ENCODE measurements at places on chromosomes 1 and 21.

DNA sequence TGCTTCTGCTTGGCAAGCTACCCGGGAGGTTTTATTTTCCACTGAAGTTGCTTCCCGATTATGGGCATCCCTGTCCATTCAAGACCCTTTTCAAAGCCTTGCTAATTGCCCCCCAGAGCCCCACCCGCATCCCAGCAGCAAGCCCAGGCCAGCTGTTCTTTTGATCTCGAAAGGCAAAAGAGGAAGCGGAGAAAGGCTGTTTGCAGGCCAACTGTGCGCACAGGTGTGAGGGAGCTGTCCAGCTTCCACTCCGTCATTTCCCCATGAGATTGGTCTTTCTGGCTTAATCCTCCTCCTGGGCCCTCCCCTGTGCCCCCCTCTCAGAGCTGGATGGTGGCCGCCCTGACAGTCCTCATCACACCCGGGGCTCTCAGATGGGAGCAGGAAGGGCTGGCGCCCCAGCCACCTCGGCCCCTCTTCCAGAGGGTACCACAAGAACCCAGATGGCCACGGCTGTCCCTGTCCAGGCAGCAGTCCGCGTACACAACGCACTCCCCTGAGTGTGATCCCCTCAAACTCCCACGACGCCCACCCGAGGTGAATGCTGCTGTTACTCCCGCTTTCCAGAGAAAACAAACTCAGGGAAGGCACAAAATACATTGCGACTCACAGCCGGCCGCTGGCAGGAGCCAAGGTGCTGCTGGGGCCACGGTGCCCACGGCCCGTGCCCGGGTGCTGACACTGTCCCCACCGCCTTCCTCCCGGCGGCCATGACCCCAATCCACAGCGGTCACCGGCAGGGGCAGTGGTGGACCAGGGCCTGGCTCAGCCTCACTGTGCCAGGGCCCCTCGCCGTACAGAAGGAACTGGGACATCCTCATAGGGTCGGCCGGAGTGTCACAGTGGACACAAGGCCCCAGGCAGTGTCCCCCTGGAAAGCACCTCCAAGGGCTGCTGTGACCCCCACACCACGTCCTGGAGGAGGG lies 121.9 kb downstream of the CRYAA start:
- no peak for DNase-seq

DNA sequence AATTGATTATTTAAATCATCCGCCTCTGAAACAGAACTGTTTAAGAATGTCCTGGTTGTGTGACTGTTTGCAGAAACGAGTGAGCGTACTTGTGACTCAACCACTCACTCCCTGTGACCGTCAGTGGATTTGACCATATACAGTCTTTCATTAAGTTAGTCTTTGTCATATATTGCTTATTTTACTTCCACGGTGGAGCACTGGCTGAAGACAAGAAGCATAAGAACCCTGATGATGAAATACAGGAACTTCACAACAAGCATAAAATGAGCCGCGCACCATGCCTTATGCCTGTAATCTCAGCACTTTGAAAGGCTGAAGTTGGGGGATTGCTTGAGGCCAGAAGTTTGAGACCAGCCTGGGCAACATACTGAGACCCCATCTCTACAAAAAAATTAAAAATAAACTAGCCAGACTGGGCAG lies 194.0 kb downstream of the TOMM20 start:
- DNase-seq: no peak

GRCh38 chr1:84750110-84750730 lies 60.0 kb upstream of the SSX2IP start:
- DNase-seq: no peak

- DNase-seq: no peak
Observed at GRCh38 chr1:243471026-243471685, 215.3 kb downstream of the SDCCAG8 start.

- DNase-seq: no peak
Observed at GRCh38 chr1:62208087-62208486, 13.4 kb downstream of the L1TD1 start.

GRCh38 chr1:156848461-156849150 lies 10.3 kb downstream of the INSRR start:
- DNase-seq: no peak

DNA sequence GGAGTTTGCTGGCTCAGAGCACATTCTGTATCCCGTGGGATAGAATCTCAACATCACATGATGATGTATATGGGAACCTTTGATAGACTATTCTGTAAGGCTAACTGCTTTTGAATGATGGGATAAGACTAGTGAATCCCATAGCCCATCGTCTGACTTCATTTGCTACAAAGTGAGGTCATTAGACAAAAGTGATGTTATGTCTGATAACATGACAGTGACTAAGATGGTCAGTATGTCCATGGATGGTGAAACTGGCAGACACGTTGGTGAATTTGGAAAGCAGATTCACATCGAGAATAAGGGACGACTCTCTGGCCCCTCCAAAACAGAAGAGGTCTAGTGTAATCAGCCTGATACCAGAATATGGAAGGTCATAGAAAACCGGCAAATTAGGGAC lies 108.4 kb downstream of the HHAT start:
- no peak for DNase-seq

GRCh38 chr1:205032508-205032907 lies 10.5 kb upstream of the CNTN2 start:
- DNase-seq: no peak

- DNase-seq: peak; percentile 16
Observed at GRCh38 chr1:32014199-32014947, 705 bp downstream of the KHDRBS1 start.

- DNase-seq: no peak
Observed at GRCh38 chr1:114482585-114482984, 28.4 kb downstream of the TRIM33 start.

DNA sequence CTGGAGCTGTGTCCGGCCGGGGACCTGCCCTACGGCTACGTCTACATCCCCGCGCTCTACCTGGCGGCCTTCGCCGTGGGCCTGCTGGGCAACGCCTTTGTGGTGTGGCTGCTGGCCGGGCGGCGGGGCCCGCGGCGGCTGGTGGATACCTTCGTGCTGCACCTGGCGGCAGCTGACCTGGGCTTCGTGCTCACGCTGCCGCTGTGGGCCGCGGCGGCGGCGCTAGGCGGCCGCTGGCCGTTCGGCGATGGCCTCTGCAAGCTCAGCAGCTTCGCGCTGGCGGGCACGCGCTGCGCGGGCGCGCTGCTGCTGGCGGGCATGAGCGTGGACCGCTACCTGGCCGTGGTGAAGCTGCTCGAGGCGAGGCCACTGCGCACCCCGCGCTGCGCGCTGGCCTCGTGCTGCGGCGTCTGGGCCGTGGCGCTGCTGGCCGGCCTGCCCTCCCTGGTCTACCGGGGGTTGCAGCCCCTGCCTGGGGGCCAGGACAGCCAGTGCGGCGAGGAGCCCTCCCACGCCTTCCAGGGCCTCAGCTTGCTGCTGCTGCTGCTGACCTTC lies 412 bp downstream of the GPR25 start:
- DNase-seq: no peak

- no peak for DNase-seq
Observed at GRCh38 chr1:211511947-211512346, 20.0 kb upstream of the RD3 start.

- no peak for DNase-seq
Observed at GRCh38 chr1:26856181-26856580, 6.8 kb upstream of the SFN start.

DNA sequence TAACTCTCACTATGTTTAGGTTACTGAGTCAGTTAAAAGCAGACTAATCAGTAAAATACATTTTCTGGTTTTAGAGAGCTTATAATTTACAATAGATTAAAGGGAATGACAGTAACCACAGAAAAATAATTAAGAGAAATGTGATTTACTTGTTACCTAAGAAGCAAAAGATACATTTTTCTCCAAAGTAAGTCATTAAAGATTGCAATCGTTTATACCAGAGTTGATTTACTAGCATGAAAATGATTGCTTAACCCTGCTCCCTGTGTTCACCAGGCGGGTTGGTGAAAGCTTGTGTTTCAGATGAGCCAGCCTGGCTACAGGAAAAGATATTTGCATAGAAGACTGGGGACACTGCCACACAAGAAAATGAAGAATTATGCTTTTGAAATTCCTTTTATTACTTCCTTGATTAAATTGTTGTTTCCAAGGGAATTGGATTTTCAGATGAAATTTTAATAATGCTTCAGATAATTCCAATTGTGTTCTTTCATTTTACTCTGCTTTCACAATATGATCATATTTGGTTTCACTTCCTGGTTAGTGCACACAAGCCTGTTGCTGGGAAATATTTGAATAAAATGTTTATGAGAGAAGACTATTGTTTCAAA lies 27.9 kb downstream of the LRRC8B start:
- no peak for DNase-seq

GRCh38 chr1:78043436-78043835 lies 2.3 kb upstream of the GIPC2 start:
- no peak for DNase-seq

- DNase-seq: no peak
Observed at GRCh38 chr1:153277852-153278251, 18.4 kb downstream of the LORICRIN start.

GRCh38 chr1:69985901-69986439 lies 219.4 kb downstream of the LRRC40 start:
- no peak for DNase-seq

DNA sequence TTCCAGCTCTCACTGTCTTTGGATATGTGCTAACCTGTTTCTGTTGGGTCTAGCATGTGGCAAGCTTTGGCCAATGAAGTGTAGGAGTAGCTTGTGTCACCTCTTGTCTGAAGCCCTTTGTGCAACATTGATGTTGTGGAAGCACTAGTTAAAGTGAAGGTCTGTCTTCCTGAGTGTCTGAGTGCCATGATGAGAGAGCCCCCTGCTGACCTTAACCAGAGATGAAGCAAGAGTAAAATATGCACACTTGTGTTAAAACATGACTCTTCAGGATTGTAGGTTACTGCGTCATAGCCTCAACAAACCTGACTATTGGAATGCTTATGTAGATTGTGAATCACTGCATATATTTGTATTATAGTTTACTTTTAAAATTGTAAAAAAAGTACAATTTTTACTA lies 103.7 kb downstream of the NCAM2 start:
- DNase-seq: no peak

- no peak for DNase-seq
Observed at GRCh38 chr1:230158415-230159291, 91.6 kb downstream of the GALNT2 start.

GRCh38 chr1:59063501-59063900 lies 233.4 kb upstream of the FGGY start:
- DNase-seq: no peak

DNA sequence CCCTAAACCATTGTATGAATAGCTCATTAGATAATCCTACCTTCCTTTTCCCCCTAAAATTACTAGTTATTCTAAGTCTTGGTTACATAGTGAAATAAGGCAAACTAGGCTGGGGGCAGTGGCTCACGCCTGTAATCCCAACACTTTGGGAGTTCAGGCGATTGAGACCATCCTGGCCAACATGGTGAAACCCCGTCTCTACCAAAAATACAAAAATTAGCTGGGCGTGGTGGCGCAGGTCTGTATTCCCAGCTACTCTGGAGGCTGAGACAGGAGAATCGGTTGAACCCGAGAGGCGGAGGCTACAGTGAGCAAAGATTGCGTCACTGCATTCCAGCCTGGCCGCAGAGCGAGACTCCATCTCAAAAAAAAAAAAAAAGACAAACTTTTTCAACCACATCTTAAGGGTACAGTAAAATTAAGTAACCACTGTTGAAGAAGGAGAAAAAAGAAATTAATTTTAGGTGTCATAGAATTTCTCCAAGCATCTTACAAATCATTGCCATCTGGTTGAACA lies 108.5 kb downstream of the DENND1B start:
- DNase-seq: no peak

GRCh38 chr1:67717876-67718275 lies 32.9 kb downstream of the GADD45A start:
- DNase-seq: no peak

DNA sequence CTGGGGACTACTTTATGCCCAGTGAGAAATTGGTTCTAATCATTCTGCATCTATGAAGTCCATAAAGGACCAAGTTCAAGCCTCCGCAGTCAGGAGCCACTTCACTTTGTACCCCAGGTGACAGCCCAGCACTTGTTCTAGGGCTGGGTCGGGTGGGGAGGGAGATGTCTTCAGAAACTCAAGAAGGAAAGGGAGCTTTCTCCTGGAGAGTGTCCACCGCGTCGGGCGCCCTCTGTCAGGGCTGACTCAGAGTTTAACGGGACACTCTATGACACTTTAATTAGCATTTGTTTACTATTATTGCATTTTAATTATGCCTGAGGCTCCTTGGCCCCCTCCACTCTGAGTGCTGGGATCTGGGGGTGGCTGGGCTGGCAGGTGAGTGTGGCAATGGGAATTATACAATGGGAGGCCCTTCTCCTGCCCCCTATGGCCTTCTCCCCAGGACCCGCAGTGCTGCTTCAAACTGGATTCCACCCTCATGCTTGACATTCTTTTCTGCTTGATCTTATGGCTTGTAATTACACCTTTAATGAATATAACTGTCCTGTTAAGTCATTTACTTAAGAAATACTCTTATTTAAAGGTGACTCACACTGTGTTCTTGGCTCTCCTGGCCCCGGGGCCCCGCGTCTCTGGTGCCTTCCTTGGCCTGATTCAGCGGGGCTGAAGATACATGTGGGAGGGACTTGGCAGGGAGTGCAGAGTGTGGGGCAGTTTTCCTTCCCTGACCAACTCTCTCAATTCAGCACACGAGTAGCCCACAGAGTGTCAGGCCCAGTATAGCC lies 136.6 kb downstream of the PLXNA2 start:
- DNase-seq: no peak

DNA sequence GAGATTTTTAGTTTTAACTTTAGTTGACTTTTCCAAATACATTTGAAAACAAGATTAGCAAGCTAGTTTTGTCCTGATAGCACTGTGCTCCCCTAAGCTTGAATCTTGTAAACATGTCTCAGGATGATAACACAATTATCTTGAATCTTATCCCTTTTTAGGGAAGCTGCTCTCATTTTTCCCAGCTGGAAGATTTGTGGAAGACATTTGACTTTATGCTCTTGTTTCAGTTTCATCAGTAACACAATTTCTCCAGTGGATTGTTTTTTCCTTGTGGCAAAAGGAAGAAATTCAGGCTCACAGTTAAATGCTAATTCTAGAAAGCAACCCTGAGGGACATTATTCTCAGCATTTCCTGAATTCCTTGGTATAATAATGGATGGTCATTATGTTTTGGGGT lies 88.8 kb downstream of the CDC7 start:
- no peak for DNase-seq

DNA sequence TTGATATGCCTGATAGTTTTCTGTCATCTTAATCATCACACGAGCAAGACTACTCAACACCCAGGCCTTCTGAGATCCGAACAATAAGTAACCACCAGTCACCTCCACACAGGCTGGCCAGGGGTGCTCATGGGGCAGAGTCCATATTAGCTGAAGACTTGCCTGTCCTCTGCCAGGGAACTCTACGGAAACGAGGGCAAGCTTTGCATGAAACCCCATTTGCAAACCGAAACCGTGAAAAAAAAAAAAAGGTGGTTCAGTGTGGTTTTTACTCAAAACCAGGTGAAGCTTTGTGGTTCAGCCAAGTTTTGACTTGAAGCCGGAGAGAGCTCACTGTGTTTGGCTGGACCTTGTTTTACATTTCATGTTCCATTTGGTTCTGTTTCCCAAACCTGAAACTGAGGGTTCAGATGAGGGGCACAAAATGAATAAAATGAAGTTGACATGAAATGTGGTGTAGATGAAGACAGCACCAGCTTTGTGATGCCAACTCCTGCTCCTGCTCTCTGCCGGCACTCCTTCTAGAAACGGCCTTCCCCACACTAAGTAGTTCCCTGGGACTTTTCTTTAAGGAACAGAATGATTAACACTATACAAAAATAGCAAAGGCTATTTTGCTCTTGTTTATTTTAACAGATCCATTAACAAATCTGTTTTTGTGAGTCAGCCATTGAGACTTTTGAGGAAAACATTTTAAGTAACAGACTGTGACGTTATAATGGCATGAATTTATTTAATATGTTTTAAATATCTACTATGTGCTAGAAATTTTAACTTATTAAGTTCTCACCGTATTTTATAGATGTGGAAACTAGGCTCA lies 74.7 kb downstream of the RUNX1 start:
- no peak for DNase-seq

Data from stimulated activated CD8-positive, alpha-beta memory T cell treated with anti-CD3 and anti-CD28 coated beads, Interleukin-15, amount 100 ng/mL, for 24 hours (primary cell).